A673 (cell line): ENCODE measurements at places on chromosomes 11 and 22. TPM values are rescaled to one million over a fixed set of nuclear protein-coding genes. Genes with fewer than 3 reads are reported as not detected.

The PRG3 gene
- not detected in 2 replicates for total RNA-seq

The MMP7 gene
- 0.34 TPM in 1 of 2 replicates, not detected in the other for total RNA-seq

The CADM1 gene
- 10.4 and 12.9 TPM in 2 replicates for total RNA-seq

The MAJIN gene
- not detected in 2 replicates for total RNA-seq

The ARHGAP20 gene
- 7.9 and 8.4 TPM in 2 replicates for total RNA-seq

The ZNF214 gene
- 0.11 and 0.17 TPM in 2 replicates for total RNA-seq

The MS4A6E gene
- total RNA-seq = not detected in 2 replicates

The RIBC2 gene
- 13.2 and 14.9 TPM in 2 replicates for total RNA-seq

The DEUP1 gene
- not detected in 2 replicates for total RNA-seq

The GPR83 gene
- total RNA-seq = 0.06 TPM in 1 of 2 replicates, not detected in the other

The MPPED2 gene
- 2.0 and 3.4 TPM in 2 replicates for total RNA-seq

The CPSF7 gene
- 160 and 162 TPM in 2 replicates for total RNA-seq

The OR10W1 gene
- not detected in 2 replicates for total RNA-seq

The C1QTNF5 gene
- 0.31 TPM in 1 of 2 replicates, not detected in the other for total RNA-seq

DNA sequence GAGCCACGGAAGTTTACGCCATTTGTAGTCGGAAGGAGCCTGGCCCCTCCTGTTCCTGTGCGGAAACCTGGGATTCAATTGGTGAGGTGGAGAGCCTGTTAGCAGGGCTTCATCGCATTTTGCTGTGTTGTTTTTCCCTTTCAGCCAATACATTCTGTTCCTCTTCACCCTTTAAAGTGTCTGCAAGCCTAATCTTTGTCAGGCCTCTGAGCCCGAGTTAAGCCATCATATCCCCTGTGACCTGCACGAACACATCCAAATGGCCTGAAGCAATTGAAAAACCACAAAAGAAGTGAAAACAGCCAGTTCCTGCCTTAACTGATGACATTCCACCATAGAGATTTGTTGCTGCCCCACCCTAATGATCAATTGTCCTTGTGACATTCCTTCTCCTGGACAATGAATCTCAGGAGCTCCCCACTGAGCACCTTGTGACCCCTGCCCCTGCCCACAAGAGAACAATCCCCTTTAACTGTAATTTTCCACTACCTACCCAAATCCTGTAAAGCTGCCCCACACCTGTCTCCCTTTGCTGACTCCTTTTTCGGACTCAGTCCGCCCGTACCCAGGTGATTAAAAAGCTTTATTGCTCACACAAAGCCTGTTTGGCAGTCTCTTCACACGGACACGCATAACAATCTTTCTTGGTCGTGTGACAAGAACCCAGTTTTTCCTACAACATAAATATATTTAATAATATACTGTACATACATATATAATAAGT, 37.1 kb upstream of the MMP12 start:
- no peak for DNase-seq

DNA sequence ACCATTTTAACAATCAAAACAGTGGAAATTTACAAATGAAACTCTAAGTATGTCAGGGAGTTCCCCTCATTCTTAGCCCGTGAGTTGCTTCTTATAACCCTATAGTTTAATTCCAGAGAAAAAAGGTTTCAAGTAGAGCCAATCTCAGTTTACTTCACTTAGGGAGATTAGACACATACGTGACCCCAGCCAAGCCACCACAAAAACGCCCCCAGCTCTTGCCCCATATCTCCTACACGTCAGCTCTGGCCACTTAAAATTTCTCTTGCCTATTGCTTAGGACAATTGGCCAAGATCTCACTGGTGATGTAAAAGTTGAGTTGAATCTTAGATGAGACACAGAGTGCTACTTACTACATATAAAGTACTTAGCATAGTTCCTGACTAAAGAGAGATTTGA, 166.4 kb downstream of the ETS1 start:
- no peak for DNase-seq

- DNase-seq = no peak
Observed at GRCh38 chr11:64231546-64231945, 1.2 kb downstream of the DNAJC4 start.

GRCh38 chr22:20909543-20910303, 7.5 kb upstream of the CRKL start:
- no peak for DNase-seq

GRCh38 chr11:117663414-117663813, 133.6 kb downstream of the DSCAML1 start:
- DNase-seq = no peak

- peak; percentile 12 for DNase-seq
Observed at GRCh38 chr22:26431261-26431995, 2.4 kb downstream of the ASPHD2 start.

DNA sequence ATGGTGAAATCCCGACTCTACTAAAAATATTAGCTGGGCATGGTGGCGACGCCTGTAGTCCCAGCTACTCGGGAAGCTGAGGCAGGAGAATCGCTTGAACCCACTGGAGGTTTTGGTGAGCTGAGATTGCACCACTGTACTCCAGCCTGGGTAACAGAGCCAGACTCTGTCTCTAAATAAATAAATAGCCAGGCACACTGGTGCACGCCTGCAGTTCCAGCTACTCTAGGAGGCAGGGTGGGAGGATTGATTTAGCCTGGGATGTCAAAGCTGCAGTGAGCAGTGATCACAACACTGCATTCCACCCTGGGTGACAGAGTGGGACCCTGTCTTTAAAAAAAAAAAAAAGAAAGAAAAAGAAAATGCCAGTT, 17.4 kb downstream of the SUSD2 start:
- DNase-seq = no peak

DNA sequence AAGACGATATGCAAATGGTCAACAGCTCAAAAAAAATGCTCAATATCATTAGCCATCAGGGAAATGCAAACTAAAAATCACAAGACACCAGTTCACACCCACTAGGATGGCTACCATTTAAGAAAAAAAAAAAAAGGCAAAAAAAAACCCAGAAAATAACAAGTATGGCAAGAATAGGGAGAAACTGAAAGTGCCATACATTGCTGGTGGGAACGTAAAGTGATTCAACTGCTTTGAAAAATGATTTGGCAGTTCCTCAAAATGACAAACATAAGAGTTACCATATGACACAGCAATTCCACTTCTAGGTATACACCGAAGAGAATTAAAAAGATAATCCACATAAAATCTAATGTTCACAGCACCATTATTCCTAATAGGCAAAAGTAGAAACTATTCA, 47.5 kb downstream of the PICALM start:
- no peak for DNase-seq

DNA sequence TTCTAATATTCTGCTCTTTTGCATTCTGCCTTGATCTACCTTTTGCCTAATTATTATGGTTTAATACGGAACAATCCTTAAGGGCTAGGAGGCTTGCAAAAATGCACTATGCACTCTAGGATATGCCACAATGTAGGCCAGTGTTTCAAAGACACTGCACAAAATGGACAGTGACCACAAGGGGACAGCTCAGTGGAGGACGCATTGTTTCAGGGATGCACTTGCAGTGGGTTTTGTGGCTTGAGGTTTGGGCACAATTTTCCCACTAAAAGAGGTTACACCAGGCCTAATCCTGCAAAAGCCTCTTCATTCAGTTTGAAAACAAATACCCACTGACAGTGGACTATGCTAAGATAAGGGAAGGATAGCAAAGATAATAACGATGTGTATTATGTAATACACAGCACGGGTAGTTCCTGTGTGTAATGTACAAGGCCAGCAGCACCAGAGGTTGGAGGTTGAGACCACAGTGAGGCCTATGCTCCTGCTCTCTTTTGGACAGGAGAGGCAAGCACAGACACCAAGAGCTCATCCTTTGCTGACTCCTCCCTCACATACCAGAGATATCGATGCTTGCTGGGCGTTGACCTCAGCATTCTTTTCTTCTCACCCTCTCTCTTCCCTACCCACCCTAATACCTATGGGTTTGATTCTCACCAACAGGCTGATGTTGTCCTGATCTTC, 12.7 kb downstream of the MAP6 start:
- DNase-seq = no peak

DNA sequence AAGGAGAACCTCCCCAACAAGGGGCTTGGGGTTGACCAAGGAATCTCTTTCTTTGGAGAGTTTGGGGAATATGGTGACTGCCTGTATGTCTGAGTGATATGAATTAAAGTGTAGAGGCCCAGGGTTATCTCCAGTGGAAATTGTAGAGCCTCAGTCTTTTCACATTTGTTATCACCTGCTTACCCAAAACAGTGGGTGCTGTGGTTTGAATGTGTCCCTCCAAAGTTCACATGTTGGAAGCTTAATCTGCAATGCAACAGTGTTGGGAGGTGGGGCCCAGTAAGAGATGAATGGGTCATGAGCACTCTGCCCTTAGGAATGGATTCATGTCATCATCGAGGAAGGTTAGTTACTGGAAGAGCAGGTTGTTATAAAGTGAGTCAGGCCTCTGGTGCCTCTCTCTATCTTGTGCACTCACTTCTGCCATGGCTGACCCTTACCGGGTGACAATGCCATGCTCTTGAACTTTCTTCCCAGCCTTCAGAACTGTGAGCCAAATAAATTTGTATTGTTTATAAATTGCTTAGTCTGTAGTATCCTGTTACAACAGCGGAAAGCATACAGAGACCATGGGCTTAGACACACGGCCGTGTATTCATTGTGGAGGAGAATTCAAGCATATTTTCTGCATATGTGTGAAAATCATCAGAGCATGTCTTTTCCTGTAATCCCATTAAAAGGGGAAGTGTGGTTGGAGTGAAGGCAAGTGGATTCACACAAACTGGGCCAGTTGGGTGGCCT, 114.1 kb upstream of the TBCEL start:
- DNase-seq = no peak

GRCh38 chr11:100727410-100727809, 40.3 kb downstream of the ARHGAP42 start:
- DNase-seq = no peak

DNA sequence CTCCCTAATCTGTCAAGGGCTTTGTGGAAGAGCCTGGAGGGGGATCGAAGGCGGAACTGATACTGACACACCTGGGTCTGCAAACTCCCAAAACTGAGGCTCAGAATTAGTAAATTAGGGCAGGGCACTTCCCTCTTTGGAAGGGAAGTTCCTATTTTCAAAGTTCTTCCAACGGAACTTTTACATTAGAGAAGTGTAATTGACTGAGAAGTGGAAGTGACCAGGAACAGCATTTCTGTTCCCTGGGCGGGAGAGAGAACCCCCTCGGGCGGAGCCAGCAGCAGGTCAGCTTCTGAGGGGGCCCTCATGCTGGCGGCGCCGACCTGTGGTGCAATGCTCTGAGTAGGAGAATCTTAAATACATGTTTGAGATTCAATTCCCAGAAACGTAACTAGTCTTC, 1.1 kb upstream of the CBL start:
- DNase-seq = no peak

- DNase-seq = no peak
Observed at GRCh38 chr11:75298191-75298975, 53.1 kb downstream of the ARRB1 start.

DNA sequence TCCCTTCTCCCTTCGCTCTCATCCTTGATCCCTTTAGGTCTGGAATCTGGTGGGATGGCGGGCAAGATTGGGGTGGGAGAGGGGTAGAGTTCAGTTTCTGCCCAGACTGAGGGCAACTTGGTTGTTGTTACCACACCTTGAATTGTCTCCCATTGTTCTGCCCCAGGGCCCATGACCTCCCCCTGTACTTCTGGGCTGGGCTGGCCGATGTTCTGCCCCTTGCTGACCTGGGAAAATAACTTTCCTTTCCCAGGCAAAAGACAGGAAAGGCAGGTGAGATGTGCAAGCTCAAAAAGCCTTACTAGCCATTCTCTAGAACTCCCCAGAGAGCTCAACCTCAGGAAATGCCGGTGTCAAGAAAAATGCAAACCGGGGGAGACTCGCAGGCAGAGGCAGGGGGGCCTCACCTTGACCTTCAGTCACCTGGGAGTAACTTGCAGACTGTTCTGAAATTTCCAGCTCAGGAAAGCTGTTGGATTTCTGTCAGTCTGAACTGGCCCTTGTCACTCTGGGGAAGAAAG, 32.4 kb upstream of the EIF3D start:
- DNase-seq = no peak

DNA sequence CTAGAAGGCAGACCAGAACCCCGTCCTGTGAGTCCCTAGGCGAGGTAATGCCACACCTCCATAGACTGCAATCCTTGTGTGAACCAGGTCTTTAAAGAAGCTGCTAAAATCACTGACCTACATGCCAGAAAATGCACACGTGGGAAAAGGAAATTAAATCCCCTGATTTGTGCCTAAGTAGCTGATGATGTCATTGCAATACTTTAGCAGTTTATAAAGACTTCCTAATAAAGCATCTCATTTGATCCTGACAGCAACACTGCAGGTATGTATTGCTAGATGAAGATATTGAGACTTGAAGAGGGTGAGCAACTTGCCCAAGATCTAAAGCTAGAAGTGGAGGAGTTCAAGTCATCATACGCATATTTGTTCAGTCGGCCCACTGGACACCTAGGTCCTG, 107.2 kb downstream of the RRAS2 start:
- no peak for DNase-seq

GRCh38 chr11:86702220-86702983, 30.0 kb upstream of the ME3 start:
- no peak for DNase-seq

DNA sequence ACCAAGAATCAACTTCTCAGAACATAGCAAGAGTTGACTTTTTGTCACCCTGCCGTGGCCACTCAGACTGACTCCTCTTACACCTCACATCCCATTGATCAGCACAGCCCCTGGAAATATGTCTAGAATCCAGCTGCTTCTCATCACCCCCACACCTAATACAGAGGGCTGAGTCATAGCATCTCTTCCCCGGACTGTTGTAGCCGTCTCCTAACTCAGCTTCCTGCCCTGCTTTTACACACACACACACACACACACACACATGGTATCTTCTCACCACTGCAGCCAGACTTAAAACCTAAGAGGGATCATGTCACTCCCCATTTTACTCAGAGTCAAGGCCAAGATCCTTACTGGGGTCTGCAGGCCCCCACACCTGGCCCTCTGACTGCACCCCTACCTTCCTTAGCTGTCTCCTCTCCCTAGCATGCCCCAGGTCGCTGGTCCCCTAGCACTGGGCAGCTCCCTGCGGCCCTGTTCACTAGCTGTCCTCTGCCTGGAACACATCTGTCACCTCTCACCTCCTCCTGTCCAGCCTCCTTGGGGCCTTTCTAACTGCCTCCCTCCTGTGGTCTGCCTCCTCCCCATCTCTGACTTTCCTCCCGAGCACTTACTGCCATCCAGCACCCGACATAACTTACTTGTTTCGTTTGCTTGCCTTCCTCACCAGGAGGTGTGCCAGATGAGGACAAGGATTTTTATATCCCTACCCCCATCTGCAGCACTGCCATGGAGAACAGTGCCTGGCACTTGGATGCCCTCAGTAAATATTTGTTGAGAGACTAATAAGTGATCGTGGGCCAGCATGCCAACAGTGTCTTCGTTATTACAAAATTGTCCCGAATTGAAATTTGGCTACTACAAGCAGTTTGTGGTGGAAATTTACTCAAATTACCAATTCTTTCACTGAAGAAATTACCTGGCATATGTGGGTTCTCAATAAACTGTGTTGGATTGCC, 61.9 kb downstream of the BMAL1 start:
- DNase-seq = peak; percentile 60

- DNase-seq = no peak
Observed at GRCh38 chr11:120974466-120974865, 49.4 kb upstream of the TBCEL start.

GRCh38 chr11:73189723-73190556, 28.1 kb upstream of the P2RY2 start:
- no peak for DNase-seq

GRCh38 chr11:57476757-57477506, 16.6 kb downstream of the RTN4RL2 start:
- DNase-seq = no peak
